Stimulated activated CD8-positive, alpha-beta memory T cell treated with anti-CD3 and anti-CD28 coated beads, Interleukin-7, amount 100 ng/mL, for 48 hours (primary cell): ENCODE measurements at places on chromosomes 2 and 18.

GRCh38 chr2:96832408-96832753 lies 11.4 kb downstream of the ANKRD23 start:
- no peak for DNase-seq

- no peak for DNase-seq
Measured at GRCh38 chr2:180682871-180683270, 297.5 kb upstream of the UBE2E3 start.

DNA sequence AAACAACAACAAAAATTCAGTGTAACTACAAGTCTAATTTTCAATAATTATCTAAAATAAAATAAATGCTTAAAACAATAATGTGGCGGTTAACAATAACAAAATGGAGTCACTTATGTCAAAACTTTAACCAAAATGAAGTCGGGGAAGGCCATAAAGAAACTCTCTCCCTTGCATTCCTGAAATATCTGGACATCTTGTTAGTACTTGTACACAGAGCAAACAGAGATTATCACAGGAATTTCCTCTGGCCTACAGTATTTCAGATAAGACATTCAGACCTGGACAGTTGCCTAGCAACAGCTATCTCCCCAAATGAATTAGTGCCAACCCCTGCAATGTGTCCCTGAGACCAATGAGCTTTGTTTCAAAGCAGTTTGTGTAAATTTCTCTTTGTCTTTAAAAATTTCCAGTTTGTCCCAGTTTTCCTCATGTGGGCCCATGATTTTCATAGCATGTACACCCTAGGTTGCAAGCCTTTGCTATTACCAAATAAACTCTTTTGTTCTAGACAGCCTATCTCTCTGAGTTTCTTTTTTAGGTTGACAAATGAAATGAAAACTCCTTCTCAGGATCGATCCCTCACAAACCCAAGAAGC lies 68.6 kb downstream of the EXOC6B start:
- no peak for DNase-seq

DNA sequence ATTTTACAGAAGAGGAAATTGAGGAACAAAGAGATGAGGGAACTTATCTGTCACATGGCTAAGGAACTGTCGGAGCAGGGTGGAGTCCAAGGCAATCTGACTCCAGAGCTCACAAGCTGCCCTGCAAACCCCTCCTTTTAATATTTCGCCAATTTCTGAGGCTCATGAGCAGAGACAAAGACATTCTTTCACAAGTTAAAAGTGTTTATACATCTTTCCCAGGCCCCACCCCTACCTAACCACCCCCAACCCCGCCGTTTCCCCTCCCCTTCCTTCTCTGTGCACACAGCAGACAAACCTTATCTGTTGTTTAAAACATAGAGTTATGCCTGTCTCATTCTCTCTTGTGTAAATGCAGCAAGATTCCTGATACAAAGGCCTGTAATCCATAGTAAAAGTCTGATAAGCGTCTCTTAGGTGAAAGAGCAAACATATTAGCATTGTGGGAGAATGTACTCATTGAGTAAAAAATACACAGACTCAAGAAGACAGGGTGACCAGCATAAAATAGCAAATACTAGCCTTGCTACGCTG lies 44.3 kb downstream of the EPHA4 start:
- no peak for DNase-seq

DNA sequence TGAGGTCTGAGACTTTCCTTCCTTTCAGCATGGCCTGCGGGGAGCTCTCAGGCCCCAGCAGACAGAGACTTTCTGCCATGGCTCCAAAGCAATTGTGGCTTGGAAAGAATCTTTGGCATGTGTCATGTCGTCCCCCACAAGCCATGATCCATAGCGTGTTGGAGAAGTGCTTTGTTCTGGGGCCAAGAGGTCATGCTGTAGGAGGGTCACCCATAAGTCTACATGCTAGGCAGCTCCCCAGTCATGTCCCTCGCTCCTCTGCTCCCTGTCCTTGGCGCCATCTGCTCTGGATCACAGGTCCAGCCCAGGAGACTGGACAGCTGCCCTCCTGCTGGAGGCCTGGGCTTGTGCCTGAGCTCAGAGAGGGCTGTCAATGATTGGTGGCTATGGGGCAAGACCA lies 78.8 kb upstream of the LCLAT1 start:
- no peak for DNase-seq

- DNase-seq: no peak
Measured at GRCh38 chr18:30450927-30451326, 591.6 kb downstream of the DSC3 start.

DNA sequence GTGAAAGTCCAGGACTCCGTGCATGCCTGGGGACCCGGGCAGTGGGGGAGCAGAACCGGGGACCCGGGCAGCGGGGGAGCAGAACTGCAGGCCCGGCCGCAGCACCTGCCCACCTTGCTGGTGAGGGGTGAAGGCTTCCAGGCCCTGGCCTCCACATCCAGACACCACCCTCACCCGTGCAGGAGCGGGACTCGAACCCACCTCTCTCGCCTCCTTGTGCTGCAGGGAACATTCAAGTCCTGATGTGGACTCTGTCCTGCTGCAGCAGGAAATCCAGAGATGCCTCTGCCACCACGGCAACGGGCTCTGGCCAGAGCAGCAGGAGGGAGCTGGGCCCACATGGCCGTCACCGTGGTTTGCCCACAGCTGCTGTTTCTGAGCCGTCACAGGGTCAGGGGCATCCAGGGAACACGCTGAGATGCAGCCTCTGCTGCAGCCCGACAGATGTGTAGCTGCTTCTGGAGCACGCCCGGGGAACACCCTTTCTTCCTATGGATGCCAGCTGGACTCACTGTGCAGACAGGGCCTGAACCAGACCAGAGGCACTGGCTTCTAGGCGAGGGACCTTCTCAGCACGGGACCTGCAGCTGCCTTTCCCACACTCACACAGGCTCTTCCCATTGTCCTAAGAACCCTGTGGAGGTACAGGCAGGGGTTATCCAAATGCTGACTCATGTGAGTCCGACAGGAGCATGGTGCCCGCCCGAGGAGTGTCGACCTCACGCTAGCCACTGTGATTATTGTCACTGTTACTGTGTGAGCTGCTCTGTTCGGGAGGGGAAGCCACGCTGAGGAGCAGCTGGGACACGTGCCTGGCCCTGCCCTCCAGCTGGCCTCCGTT lies 89.2 kb upstream of the CTDP1 start:
- no peak for DNase-seq

GRCh38 chr2:180246268-180246667 lies 239.2 kb upstream of the CWC22 start:
- no peak for DNase-seq

DNA sequence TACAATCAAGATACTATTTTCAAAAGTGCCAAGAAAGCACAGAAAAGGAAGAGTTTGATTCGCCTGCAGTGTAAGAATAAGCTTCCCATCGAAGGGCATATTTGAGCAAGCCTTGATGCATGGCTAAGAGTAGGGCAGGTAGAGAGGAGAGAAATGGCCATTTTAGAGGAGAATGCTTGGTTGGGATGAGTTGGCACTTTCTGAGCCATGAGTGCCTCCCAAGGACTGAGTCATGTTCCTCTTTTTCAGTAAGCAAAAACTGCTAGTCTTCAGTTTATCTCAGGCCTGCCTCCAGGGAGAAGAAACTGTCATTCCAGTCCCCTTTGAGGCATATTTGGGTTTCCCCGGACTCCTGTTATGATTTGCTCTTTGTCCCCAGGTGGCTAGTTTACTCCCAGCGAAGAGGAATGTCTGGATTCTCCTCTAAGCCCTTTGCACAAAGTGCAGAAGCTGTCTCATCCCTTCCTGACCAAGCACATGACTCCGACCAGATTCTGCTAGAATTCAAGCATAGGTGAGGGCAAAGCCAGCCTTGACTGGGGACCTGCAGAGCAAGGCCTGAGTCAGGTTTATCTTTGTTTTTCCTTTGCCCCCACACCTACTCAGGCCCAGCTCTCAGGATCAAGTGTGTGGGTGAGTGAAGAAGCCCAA lies 115.2 kb downstream of the TTC32 start:
- DNase-seq: no peak

- no peak for DNase-seq
Measured at GRCh38 chr2:116411211-116411610, 1403.3 kb upstream of the DDX18 start.

GRCh38 chr2:173684896-173685459 lies 280.2 kb downstream of the SP3 start:
- DNase-seq: no peak

- no peak for DNase-seq
Measured at GRCh38 chr2:18149660-18150246, 271.3 kb downstream of the KCNS3 start.

DNA sequence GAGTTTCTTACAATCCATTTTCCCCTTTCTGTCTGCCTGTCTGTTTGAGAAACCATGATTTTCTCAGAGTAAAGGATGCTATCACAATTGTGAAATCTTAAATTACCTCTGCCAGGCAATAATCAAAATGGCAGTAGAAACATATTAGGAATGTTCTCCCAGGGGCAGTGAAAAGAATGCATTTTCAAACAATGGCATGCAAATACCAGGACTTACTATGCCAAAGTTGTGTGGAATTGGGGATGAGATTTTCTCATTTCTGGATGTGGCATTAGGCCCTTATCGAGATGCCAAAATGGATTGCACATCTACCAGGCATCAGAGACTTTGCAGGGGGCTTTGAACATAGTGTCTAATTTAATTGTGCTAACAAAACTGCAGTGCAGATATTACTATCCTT lies 821.4 kb downstream of the RNF144A start:
- no peak for DNase-seq

DNA sequence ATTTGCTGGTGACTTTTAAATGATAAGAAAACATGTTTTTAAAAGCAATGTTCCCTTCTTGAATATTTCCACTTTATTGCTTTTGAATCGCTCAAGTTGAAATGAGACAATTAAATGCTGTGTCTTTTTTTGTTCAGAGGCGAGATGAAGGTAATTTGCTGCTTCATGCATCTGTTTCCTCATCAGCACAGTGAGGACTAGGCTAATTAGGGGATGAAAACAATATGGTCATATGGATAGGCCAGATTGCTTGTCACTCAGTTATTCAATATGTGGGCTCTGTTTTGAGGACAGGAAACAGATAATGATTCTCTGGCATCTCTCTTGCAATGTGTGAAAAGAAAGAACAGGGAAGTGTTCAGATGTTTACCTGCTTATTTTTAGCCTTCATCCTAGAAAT lies 61.0 kb downstream of the ERBB4 start:
- DNase-seq: no peak

- DNase-seq: no peak
Measured at GRCh38 chr18:60446821-60447220, 74.2 kb upstream of the MC4R start.

DNA sequence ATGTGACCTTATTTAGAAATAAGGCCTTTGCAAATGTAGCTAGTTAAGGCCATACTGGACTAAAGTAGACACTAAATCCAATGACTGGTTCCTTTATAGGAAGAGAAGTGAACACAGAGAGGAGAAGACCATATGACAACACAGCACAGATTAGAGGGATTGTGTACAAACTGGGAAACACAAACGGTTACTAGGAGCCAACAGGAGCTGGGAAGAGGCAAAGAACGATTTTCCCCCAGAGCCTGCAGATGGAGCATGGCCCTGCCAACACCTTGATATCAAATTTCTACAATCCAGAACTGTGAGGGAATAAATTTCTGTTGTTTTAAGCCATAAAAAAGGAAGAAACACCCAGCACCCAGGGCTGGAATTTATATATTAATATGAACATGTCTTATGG lies 38.7 kb upstream of the COL5A2 start:
- DNase-seq: no peak

GRCh38 chr2:235366390-235366789 lies 127.5 kb upstream of the AGAP1 start:
- DNase-seq: no peak

DNA sequence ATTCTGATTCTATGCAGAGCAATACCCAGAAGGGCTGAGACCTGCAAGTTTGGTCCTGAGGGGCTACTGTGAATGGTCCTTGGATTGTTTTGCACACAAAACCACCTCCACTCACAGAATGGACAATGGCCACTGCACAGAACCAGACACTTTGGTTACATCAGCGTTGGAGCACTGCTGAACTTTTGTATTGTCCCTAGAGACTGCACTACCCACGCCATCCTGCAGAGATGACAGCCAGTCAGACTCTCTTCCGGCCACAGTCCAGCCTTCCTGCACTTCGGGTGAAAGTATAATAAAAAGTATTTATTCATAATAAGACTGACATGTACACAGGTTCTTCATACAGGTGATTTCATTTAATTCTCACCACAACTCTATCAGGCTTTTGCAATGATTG lies 35.7 kb downstream of the CELF4 start:
- no peak for DNase-seq

DNA sequence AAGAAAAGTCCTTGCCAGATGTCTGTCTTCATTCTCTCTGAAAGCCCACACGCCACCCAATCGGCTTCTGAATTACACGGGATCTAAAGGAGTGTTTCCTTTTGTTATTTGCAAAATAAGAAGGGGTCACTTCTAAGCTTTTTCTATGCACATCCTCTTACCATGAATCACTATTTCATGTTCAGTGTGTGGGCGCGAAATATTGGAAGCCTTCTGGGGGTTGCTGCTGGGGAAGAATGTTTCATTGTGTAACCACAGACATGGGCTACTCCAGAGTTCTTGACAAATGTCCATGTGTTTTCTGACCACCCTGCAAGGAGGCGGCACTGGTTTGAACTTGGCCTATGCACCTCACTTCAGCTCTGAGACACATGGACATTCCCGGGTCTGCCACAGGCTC lies 133.6 kb upstream of the APCDD1 start:
- DNase-seq: no peak

DNA sequence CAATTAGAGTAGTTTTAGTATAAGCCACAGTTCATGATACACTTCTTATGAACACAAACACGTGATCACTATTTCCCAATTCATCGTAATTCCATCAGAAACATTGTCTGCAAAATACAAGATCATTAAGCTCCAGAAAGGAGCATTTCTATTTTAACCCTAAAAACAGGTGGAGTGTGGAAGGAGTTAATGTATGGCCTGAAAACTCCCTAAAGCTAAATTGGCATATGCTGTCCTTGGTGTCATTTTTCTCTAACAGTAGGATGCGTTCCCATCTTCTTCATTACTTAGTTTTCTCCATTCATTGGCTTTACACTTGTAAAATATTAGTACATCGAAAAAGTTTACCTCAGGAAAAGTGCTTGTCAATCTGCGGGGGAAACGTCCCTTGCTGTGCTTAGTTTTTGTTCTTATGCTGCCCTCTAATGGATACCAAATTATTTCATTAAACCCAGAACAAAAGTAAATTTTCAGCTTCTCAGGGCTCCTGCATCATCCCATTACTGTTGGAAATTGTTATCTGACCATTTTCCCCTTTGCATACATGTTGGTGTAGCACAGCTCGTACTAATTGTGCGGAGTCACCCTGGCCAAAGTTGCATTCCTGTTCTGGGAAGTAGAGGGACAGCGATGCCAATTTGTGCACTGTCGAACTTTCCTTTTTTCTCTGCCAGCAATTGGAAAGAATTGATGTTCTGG lies 153.4 kb downstream of the GPD2 start:
- DNase-seq: no peak

DNA sequence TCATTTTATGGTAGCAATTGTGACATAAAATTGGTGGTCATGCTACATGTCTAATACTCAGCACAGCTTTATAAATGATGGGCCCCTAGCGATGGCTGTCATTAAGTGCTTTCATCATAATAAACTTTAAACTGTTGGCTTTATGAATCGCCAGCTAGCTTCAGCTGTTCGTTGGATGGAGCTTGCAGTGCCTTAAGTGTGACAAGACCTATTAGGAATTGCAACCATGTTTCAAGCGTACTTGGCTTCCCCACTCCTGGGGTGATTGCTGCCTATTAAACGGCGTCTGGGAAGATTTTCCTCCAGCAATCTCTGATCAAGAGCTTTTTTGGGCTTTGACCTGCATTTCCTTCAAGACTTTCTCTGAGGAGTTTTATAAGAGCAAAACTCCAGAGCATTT lies 164.5 kb upstream of the SIX3 start:
- DNase-seq: no peak
